ENCODE measurements at places on chromosomes 16 and 17.

DNA sequence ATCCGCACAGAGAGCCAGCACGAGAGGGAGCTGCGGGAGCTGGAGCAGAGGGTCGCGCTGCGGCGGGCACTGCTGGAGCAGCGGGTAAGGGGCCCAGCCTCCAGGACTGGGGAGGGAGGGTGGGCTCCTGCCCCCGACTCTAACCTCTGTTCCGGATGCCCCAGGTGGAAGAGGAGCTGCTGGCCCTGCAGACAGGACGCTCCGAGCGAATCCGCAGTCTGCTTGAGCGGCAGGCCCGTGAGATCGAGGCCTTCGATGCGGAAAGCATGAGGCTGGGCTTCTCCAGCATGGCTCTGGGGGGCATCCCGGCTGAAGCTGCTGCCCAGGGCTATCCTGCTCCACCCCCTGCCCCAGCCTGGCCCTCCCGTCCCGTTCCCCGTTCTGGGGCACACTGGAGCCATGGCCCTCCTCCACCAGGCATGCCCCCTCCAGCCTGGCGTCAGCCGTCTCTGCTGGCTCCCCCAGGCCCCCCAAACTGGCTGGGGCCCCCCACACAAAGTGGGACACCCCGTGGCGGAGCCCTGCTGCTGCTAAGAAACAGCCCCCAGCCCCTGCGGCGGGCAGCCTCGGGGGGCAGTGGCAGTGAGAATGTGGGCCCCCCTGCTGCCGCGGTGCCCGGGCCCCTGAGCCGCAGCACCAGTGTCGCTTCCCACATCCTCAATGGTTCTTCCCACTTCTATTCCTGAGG lies 4.4 kb downstream of the HIRIP3 start:
- DNase-seq = no peak

GRCh38 chr17:50062293-50063243 lies 6.7 kb downstream of the ITGA3 start:
- peak; percentile 84 for DNase-seq

GRCh38 chr16:59121411-59122261 lies 387.5 kb upstream of the GOT2 start:
- no peak for DNase-seq

- no peak for DNase-seq
Observed at GRCh38 chr16:57390636-57391295, 13.8 kb upstream of the CCL17 start.

GRCh38 chr17:36496018-36496789 lies 9.7 kb downstream of the ZNHIT3 start:
- DNase-seq = no peak

DNA sequence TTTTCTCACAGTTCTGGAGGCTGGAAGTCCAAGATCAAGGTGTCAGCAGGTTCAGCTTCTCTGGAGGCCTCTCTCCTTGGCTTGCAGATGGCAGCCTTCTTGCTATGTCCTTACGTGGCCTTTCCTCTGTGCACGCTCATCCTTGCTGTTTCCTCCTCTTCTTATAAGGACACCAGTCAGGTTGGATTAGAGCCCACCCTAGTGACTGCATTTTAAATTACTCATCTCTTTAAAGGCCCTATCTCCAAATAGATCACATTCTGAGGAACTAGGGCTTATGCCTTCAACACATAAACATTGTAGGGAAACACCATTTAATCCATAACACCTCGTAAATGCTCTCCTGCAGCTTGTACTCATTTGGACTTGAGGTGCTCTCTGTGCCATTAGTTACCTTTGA lies 36.3 kb downstream of the DHRS7C start:
- DNase-seq = no peak

Measured in left colon (tissue), 2 donors.